ENCODE measurements at places on chromosomes 7 and 10.

GRCh38 chr10:31187182-31187581 is 131.8 kb upstream of the ZEB1 start:
- no peak for DNase-seq

GRCh38 chr7:125256446-125256845 is 326.8 kb upstream of the POT1 start:
- no peak for DNase-seq

GRCh38 chr7:45402480-45403218 is 171.5 kb upstream of the ADCY1 start:
- no peak for DNase-seq

- DNase-seq, result peak; percentile 38
Observed at GRCh38 chr10:60732807-60733516, 45.3 kb upstream of the CDK1 start.

DNA sequence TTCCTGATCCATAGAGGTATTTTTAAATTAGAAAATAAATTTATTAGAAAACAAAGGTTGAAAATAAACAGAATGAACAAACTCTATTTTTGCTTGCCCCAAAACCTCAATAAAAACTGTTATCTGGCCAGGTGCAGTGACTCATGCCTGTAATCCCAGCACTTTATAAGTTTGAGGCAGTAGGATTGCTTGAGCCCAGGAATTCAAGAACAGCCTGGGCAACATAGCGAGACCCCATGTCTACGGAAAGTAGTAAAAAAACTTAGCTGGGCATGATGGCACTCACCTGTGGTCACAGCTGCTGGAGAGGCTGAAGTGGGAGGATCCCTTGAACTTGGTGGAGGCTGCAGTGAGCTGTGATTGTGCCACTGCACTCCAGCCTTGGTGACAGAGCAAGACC is 10.3 kb downstream of the SLK start:
- no peak for DNase-seq

- no peak for DNase-seq
Observed at GRCh38 chr10:78859266-78859665, 209.5 kb upstream of the ZMIZ1 start.

DNA sequence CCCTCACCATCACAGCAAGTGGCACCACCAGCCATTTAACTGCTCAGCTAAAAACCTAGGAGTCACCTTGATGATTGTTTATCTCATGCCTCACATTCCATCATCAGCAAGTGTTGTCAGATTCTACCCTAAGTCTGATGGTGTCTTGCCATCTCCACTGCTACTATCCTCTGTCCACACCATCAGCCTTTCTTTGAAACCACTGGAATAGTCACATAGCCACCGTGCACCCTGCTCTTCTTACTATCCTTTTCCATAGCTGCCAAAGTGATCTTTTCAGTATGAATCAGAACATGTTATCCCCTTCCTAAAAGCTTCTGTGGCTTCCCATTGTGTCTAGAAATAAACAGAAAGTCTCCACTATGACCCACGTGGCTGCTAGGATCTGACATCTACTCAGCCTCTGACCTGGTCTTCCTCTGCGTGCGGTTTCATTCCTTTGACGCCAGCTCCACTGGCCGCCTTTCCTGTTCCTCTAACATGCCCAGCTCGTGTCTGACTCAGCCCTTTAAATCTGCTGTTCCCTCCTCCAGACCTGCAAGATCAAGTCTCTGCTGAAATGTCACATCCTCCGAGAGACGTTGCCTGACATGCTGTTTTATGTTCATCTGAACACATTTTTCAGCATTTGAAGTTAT is 16.5 kb upstream of the CHN2 start:
- DNase-seq, result no peak

DNA sequence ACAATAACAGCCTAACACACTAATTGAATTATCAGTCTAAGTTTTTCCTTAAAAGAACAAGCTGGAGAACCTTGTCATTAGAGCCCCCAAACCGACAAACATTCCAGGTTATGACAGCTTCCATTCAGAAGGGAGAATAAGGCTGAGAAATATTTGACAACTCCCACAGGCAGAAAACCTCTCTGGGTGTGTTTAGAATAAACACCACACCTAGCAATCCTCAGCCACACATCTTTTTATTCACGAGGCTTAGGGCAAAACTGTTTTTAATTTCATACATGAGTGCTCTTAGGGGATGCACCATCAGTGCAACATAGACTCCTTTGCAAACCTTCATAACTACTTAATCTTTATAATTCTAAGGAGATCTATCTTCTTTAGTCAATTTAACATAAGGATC is 24.2 kb downstream of the STN1 start:
- DNase-seq, result no peak

GRCh38 chr10:60363187-60363586 is 26.5 kb downstream of the ANK3 start:
- DNase-seq, result no peak

GRCh38 chr10:86536294-86536861 is 14.8 kb upstream of the WAPL start:
- DNase-seq, result peak; percentile 29

DNA sequence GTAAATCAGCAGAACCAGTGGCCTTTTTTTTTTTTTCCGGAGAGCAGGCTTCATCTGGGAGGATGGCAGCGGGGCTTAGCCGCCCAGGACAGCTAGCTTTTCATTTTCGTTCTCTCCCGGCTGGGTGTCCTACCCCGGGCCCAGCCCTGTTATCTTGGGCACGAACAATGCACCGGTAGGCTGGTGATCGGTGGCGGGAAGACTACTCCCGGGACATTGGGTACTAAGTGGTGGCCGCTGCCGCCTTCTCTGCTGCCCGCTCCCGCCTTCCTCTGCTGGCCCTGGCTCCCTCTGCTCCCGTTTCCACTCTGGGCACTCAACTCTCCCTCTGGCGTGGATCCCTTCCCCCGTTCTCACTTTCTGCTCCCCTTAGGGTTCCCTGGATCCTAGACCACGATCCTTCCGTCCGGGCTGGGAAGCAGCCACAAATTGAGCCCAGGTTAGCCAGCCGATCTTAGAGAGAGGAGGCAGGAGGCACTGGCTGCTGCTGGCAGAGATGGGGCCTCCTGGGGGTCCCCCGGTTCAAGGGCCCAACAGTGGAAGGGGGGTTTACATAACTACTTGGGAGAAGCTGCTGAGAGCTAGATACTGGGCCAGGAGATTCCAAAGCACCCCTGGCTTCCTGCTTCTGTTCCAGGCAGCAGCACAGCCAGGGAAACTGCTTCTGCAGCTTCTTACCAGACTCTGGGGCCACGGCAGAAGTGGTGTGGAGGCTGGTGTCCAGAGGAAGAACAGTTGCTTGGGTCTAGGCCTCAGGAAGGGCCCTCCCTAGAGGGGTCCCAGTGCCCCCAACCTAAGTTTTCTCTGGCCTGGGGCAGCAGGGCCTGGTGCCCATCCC is 1.8 kb downstream of the TLX1 start:
- DNase-seq, result no peak

GRCh38 chr10:84519235-84519634 is 190.8 kb downstream of the CCSER2 start:
- DNase-seq, result no peak

GRCh38 chr10:45461034-45461433 is 87.0 kb downstream of the ALOX5 start:
- no peak for DNase-seq

DNA sequence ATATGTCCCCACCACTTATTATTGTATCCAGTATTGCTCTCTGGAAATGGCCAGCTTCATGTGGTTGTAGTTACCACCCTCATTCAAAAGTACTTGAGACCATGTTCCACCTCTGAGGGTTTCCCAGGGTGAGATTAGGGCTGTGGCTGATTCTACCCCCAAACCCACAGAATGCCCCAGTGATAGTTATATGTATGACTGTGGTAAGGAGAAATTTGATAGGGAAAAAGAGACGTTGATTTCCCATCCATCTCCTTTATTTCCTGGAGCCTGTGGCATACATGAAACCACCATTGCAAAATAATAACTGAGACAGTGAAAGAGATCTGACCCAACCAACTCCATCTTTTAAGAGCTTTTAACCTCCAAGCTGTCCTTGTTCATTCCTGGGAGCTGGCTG is 25.2 kb downstream of the ARL5B start:
- no peak for DNase-seq

DNA sequence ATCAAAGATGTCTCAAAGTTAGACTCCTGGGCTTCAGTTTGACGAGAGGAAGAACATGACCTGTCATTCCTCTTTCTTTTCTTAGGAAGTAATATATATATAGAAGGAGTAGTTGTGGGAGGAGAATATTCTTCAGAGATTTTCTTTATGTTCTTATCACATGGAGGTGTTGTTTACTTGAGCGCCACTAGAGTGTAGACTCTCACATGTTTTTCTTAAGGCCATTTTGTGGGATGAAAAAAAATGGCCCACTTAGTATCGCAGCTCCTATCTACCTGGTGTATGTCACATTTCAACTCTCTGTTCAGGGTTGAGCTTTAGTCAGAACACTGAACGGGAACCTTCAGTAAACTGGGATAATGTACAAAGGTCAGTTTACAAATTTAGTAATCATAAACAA is 645.2 kb downstream of the PHTF2 start:
- no peak for DNase-seq

GRCh38 chr10:64277536-64277935 is 756.3 kb downstream of the REEP3 start:
- no peak for DNase-seq

DNA sequence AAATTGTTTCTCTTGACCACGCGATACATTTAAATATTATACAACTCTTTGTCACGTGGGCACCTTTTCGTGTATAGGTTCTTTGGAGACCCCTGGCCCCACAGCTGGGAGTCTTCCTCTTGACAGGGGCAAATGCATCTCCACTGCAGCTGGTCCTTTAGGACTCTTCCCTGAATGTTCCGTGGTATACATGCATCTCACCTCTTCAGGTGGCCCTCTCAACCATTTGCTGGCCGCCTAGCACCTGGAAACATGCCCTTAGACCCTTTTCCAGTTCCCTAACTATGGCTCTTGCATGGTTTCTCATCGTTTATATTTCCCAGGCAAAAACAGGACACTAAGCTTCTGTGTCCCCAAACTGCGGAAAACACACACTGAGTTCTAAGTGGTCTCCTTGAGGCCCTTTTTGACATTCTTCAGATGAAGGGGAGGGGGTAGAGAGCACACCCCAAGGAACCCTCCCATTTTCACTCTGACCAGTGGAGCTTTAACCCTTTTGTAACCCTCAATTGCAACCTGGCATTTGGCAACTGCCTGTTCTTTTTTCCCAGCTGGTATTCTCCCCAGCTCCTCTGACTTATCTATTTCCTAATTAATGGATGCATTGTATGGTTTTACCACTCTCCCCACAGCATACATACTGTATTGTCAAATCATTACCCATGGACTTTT is 20.6 kb downstream of the HNRNPA2B1 start:
- no peak for DNase-seq

- no peak for DNase-seq
Observed at GRCh38 chr10:15222511-15222910, 54.0 kb upstream of the NMT2 start.

GRCh38 chr7:42059275-42059674 is 177.7 kb downstream of the GLI3 start:
- DNase-seq, result no peak

- DNase-seq, result peak; percentile 13
Observed at GRCh38 chr10:43395571-43396060, 13.4 kb downstream of the HNRNPF start.

- no peak for DNase-seq
Observed at GRCh38 chr7:43454936-43455518, 127.9 kb upstream of the STK17A start.

- no peak for DNase-seq
Observed at GRCh38 chr10:95196046-95196445, 2.0 kb downstream of the ACSM6 start.

GRCh38 chr10:58516119-58516518 is 3.4 kb downstream of the BICC1 start:
- DNase-seq, result no peak

DNA sequence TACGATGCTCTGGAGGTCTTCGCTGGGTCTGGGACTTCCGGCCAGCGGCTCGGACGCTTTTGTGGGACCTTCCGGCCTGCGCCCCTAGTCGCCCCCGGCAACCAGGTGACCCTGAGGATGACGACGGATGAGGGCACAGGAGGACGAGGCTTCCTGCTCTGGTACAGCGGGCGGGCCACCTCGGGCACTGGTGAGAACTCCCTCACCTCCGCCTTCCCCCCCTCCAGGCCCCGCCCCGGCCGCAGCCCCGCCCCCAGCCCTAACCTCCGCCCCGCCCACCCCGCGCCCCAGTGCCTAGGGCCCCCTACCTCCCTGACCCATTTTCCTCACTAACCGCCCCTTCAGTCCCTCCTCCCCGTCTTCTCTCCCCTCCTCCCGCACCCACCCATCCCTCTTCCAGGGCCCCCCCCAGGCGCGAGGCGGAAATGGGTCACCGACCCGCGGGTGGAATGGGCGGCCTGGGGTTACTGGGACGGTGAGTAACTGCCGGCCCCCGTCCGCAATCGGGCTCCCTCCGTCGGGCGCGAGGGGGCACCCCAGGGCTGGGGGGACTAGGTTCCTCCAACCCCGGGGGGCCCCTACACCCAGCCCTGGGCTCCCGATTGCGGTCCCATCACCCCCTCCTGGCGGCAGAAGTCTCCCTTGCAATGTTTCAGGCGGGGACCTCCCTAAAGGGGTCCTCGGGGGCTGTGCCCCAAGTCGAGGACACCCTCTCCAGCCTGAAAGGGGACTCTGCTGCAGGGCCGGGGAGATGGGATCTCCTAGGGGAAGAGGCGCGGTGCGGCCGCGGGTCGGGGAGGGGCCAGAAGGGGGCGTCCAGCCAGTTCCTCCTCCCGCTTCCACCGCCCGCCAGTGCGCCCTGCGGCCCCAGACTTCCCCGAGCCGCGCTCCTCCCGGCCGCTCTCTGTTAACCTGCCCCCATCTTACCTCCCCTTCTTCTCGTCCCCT is 2.1 kb downstream of the PCOLCE start:
- DNase-seq, result peak; percentile 75

DNA sequence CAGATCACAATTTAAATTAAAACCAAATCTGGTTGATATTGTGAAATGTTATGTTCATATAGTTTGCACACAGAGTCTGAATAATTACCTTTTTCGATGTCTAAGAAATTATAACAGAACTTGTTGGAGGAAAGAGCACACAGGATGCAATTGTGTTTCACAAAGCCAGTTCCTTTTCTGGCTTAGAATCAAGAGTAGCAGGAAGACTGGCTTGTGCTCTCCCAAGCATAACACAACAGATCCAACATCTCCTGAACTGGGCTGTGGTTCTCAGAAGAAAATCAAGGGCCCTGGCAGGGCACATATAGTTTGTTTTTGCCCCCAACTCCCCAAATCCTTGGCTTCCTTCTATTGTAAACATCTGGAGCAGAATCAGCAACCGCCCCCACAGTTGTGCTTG is 62.7 kb downstream of the LRRC4 start:
- DNase-seq, result no peak

GRCh38 chr7:100670074-100670473 is 3.5 kb upstream of the GNB2 start:
- DNase-seq, result no peak

GRCh38 chr7:80900583-80901576 is 18.0 kb downstream of the SEMA3C start:
- DNase-seq, result no peak

- no peak for DNase-seq
Observed at GRCh38 chr7:111887734-111888133, 318.5 kb downstream of the DOCK4 start.

DNA sequence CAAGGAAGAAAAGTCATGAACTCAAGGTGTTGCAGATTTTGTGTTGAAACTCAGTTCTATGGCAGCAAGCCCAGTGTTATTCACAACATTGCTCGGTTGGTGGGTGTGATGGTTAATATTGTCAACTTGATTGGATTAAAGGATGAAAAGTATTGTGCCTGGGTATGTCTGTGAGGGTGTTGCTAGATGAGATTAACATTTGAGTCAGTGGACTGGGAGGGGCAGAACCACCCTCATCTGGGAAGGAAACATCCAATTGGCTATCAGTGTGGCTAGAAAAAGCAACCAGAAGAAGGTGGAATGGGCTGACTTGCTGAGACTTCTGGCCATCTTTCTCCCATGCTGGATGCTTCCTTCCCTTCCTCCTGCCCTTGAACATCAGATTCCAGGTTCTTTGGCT is 353.2 kb downstream of the ADRA2A start:
- DNase-seq, result no peak
